Thyroid gland (tissue), 4 donors: ENCODE measurements at places on chromosomes 7 and 10. TPM values are rescaled to one million over a fixed set of nuclear protein-coding genes. Genes with fewer than 3 reads are reported as not detected.

DNA sequence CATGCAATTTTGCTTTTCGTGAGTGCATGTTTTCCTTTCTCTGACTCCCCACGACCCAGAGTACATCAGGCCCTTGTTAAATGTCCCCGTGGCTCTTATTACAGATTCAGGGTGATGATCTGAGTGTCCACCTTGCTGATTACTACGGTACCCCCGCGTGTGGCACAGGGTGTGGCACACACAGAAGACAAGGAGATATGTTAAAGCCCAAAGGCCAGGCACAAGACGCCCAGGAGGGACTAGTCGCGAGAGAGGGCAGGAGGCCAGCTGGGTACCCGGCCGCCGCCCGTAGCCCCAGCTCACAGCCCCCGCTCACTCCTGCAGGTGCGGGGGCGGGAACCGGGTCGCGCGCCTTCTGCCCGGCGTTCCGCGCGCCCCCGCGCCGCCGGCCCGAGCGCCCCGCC, 281 bp upstream of the EXOC6 start:
- peaks cover 17% of the 10 kb centered on the region for H3K4me1 ChIP-seq
- H3K4me3 ChIP-seq = peak overlapping the region; percentile 52
- H3K27ac ChIP-seq = peak overlapping the region; percentile 81
- DNase-seq = no peak
- no peaks in the 10 kb centered on the region for H3K27me3 ChIP-seq

FAM25A gene
- total RNA-seq = not detected

- peaks cover 10% of the 10 kb centered on the region for H3K4me1 ChIP-seq
- H3K36me3 ChIP-seq = no peaks in the 10 kb centered on the region
- H3K27ac ChIP-seq = no peak overlapping the region
- no peak overlapping the region for H3K4me3 ChIP-seq
- H3K27me3 ChIP-seq = no peaks in the 10 kb centered on the region
- peak; percentile 37 for DNase-seq
These were observed 36.3 kb downstream of the TRIL start for GRCh38 chr7:28921822-28922221.

NUDCD3 gene
- total RNA-seq = 41.4 TPM

KLF6 gene
- total RNA-seq = 50.4 TPM

DNA sequence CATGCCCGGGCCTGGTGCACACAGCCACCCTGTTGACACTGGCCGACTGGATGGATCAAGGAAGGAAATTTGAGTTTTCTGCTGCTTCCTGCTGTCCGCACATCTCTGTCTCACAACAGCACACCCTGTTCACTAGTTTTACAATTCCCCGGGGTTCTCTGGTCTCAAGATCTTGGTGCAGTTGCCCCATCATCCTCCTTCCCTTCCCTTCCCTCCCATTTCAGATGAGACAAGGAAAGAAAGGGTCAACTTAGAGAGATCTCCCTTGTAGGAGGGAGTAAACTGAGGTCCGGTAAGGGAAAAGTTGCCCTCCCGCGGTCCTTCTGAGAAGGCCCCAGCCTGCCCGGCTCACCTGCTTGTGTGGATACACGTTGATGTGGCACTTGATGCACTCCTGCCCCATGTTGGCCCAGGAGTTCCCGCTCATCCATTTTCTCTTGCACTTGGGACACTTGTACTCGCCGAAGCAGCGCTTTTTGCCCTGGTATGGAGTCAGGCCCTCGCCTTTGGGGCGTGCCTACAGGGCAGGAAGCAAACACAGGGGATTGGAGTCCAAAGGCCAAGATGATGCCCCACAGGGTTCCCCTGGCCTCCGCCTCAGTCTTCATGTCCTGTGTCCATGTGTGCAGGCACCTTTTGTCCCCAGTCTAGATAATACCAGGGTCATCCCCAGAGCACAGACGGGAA, 46.8 kb downstream of the PPIF start:
- no peak overlapping the region for H3K4me3 ChIP-seq
- no peaks in the 10 kb centered on the region for H3K36me3 ChIP-seq
- H3K4me1 ChIP-seq = peaks cover 61% of the 10 kb centered on the region
- H3K27ac ChIP-seq = peak overlapping the region; percentile 39
- no peaks in the 10 kb centered on the region for H3K27me3 ChIP-seq

SEC61G gene
- total RNA-seq = 240 TPM

DNA sequence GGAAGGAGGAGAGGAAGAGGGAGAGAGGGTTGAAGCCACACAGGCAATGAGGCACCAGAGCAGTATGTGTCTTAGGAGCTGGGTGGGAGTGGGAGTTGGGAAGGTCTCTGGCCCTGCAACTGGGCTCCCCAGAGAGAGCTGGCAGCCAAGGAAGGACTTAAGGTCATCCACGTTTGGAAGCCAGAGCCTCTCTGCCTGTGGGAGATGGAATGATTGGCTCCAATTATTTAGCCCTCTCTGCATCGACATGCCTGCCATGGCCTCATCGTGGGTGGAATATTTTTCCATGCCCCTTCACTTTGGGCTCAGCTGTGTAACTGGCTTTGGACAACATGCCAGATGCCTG, 478.5 kb downstream of the RPS24 start:
- H3K4me3 ChIP-seq = no peak overlapping the region
- no peaks in the 10 kb centered on the region for H3K36me3 ChIP-seq
- no peaks in the 10 kb centered on the region for H3K4me1 ChIP-seq
- H3K27me3 ChIP-seq = no peaks in the 10 kb centered on the region
- no peak for DNase-seq

CYP3A4 gene
- not detected for total RNA-seq

DNA sequence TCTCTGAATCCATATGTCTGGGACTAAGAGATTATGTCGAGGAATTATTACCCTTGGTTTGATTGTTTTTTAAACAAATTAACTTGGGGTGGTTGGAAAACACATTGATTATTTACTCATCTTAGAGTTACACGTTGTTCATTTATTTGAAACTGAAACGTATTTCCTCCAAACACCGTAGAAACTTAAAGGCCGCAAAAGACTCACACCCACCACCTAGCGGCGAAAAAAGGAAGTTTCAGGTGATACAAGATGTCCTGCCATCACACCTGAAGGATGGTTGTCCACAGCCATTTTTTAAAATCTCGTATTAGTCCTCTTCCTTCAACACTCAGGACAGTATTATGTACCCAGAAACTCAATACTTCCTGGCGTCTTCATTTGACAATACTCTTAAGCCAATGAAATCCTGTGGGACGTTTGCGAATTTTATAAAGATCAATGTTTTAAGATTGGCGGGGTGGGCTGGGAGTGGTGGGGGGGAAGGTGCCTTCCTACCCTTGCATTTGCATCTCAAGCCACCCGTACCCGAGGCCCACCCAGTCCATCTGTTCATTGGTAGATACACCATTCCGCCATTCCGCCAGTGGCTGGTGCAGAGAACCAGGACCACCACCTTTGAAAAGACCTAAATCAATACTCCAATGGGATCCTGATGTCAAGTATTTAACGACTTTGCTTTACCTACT, 1.4 kb upstream of the LCOR start:
- peak; percentile 74 for DNase-seq
- no peaks in the 10 kb centered on the region for H3K27me3 ChIP-seq
- no peak overlapping the region for H3K4me3 ChIP-seq
- peaks cover 25% of the 10 kb centered on the region for H3K4me1 ChIP-seq

- DNase-seq = no peak
- no peak overlapping the region for H3K4me3 ChIP-seq
- H3K36me3 ChIP-seq = no peaks in the 10 kb centered on the region
- no peaks in the 10 kb centered on the region for H3K4me1 ChIP-seq
- no peaks in the 10 kb centered on the region for H3K27me3 ChIP-seq
- no peak overlapping the region for H3K27ac ChIP-seq
These were observed 220.5 kb upstream of the MBL2 start for GRCh38 chr10:52993109-52993508.

DNA sequence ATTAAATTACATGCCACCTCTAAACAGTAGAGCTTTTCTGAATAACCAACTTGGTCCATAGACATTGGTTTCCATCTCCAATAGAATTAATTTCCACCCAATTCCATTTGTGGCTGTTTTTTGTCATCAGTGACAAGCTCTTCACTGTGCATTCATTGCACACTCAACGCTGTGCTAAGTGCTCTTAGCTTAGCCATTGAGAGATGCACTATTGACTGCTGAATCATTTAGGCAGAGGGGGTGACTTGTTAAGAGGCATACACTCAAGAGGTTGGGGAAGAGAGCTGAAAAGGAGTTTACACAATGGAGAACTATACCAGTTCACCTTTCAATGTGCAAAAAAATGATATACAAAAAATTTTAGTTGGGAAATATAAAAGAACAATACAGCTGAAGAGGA, 31.9 kb upstream of the CBLL1 start:
- H3K4me3 ChIP-seq = no peak overlapping the region
- no peaks in the 10 kb centered on the region for H3K27me3 ChIP-seq
- peak overlapping the region; percentile 71 for H3K27ac ChIP-seq
- peaks cover 49% of the 10 kb centered on the region for H3K4me1 ChIP-seq
- peak; percentile 62 for DNase-seq
- H3K36me3 ChIP-seq = no peaks in the 10 kb centered on the region

GRCh38 chr7:90706072-90706716, 110.1 kb downstream of the CDK14 start:
- no peak overlapping the region for H3K4me3 ChIP-seq
- H3K27ac ChIP-seq = no peak overlapping the region
- no peaks in the 10 kb centered on the region for H3K36me3 ChIP-seq
- no peaks in the 10 kb centered on the region for H3K27me3 ChIP-seq
- no peaks in the 10 kb centered on the region for H3K4me1 ChIP-seq
- DNase-seq = no peak
